ENCODE measurements at places on chromosomes 5 and 9.

DNA sequence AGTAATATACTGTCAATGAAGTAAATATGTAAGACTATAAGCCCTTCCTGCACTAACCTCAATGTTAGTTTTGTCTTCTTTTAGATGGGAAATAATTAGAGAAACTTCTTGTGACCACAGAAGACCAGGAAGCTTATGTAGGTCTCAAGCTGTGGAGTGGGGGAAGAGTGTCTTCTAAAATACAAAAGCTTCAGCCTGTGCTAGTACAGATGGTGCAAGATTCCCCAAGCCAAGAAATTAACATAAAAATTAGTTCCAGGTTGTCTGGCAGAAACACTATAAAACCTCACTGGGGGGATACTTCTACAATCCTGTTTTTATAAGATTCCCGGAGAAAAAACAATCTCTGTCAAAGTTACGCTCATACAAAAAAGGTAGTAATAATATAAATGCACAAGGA lies 103.6 kb downstream of the FNBP1 start:
- no peak for DNase-seq

GRCh38 chr9:116569111-116569510 lies 118.0 kb upstream of the TRIM32 start:
- no peak for DNase-seq

- DNase-seq, result no peak
These were observed 14.4 kb upstream of the MEIKIN start for GRCh38 chr5:131959906-131960305.

DNA sequence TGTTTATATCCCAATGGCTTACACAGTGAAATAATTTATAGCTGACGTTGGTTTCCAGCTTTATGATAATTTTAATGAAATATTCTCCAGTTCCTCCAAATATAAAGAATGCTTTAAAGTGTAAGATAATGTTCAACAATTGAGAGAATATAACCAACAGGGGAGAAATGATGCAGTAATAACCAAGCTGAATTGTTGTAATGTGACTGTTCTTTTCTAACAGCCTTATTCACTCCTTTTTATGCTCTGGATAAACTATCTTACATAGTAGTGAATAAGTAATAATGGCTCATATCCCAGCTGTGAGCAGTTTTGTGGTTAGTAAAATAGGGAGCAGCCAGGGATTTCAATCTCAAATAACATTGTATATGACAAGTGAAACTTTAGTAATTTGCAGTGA lies 2348.7 kb upstream of the ACO1 start:
- DNase-seq, result no peak

DNA sequence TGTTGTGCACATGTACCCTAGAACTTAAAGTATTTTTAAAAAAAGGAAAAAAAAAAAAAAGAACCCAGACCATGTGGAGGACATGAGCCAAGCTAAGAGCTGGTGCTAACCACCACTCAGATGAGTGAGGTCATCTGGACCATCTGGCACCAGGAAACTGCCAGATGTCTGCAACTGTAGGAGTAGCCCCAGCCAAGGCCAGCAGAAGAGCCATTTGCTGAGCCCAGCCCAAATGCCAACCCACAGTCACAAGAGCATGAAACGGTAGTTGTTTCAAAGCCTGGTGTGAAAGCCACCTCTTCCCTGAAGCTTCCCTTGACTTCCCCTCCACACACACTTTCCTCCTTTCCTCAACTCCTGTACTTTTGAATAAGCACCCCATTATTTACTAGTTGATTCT lies 69.2 kb upstream of the FCN1 start:
- DNase-seq, result no peak

- DNase-seq, result no peak
These were observed 41.3 kb upstream of the MAST4 start for GRCh38 chr5:66554884-66555283.

GRCh38 chr5:33167541-33167940 lies 273.2 kb upstream of the TARS1 start:
- peak; percentile 15 for DNase-seq

GRCh38 chr9:81690251-81690851 lies 1.0 kb upstream of the TLE1 start:
- no peak for DNase-seq

DNA sequence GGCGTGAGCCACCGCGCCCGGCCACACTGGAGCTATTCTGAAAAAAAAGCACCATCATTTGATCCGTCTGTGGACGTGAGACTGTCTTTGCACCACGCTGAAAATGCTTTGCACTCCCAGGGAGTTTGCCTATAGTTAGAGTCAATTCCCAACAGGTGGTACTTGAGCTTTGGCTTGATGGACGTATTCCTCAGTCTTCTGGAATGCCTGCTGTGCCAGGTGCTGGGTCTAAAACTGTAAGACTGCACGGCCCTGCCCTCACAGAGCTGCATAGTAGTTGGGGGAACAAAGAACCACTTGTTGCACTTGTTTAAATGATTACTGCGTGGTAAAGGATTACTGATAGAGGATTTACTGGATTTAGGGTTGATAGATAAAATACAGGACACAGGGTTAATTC lies 3.4 kb upstream of the CCNO start:
- DNase-seq, result no peak

DNA sequence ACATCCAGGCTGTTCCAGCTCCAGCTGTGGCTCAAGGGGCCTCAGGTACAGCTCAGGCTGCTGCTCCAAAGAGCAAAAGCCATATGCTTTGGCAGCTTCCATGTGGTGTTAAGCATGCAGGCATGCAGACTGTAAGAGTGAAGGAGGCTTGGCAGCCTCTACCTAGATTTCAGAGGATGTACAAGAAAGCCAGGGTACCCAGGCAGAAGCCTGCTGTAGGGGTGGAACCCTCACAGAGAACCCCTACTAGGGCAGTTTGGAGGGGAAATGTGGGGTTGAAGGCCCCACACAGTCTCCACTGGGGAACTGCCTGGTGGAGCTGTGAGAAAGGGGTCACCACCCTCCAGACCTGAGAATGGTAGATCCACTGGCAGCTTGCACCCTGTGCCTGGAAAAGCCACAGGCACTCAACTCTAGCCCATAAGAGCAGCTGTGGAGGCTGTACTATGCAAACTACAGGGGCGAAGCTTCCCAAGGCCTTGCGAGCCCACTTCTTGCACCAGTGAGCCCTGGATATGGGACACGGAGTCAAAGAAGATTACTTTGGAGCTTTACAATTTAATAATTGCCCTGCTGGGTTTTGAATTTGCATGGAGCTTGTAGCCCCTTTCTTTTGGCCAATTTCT lies 14.3 kb upstream of the SLC22A5 start:
- DNase-seq, result no peak

DNA sequence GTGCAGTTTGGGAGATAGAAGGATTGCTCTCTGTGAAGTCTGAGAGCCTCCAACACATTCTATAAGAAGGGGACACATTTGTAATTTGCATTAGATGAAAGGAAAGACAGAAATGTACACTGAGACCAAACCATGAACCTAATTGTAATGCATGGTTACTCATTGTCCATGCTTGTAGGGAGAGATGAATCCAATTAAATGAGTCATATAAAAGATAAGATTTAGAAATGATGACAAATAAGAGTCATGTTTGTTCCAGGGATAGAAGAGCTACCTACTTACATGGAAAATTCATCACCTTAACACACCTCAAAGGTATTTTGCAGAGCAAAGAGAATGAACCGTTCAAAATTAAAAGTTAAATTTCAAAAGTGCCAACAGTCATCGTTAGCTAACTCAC lies 85.1 kb downstream of the FBXL7 start:
- DNase-seq, result no peak

DNA sequence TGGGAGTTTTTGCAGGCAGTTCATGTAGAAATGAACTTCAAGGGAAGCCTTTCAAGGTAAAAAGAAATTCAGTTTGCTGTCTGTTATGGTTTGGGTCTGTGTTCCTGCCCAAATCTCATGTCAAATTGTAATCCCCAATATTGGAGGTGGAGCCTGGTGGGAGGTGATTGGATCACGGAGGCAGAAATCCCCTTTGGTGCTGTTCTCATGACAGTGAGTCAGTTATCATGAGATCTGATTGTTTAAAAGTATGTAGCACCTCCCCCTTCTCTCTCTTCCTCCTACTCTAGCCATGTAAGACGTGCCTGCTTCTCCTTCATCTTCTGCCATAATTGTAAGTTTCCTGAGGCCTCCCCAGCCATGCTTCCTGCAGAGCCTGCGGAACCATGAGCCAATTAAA lies 341.4 kb downstream of the ARHGEF28 start:
- DNase-seq, result no peak

DNA sequence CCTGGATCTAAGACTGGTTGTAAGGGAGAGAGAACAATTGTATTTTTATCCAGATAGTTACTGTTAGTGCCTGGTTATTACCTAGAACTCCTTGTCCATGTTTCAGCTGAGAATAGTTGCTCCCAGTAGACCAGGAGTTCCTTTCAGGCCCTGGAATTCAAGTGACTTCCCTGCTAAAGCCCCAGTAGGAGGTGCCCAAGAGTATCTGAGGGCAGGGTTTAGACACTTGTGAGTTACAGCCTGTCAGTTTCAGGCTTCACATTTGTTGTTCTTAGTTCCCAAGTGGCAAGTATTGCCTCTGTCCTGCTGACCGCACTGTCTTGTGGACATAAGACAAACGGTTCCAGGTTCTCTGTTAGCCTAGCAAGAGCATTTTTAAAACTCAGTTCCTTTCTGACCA lies 743.9 kb upstream of the SEMA6A start:
- DNase-seq, result no peak

DNA sequence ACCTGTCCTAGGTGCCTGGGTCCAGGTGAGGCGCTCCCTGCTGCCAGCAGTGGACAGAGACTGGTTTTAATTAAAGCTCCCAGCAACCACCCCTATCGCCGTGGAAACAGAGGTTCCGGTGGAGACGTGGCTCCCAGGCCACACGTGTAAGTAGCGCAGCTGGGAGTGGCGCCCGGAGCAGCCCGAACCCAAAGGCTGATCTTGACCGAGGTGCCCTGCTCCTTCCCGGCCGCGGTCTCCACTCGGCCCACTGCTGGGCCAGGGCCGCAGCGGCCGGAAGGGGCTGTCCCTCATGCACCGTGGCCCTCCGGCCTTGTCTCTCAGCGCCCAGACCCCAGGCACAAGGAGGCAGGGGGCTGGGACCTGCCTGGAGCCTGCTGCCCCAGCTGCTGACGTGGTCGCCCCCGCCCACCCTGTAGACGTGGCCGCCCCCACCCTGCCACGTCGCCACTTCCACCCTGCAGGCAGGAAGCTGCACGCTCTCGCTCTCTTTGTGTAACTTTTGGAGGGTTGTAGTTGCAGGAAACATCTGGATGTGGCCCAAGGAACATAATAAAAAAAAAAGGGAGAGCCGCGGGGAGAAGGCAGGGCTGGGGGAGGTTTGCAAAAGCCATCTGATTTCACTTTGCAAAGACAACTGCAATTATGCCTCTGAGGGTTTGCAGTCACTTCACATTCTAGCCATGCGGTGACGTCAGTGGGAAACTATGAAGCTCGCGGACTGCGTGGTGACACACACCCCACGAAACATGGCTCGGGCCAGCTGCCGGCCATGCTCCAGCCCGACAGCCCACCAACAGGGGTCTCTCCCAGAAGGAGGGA lies 129.9 kb downstream of the RXRA start:
- peak; percentile 98 for DNase-seq

DNA sequence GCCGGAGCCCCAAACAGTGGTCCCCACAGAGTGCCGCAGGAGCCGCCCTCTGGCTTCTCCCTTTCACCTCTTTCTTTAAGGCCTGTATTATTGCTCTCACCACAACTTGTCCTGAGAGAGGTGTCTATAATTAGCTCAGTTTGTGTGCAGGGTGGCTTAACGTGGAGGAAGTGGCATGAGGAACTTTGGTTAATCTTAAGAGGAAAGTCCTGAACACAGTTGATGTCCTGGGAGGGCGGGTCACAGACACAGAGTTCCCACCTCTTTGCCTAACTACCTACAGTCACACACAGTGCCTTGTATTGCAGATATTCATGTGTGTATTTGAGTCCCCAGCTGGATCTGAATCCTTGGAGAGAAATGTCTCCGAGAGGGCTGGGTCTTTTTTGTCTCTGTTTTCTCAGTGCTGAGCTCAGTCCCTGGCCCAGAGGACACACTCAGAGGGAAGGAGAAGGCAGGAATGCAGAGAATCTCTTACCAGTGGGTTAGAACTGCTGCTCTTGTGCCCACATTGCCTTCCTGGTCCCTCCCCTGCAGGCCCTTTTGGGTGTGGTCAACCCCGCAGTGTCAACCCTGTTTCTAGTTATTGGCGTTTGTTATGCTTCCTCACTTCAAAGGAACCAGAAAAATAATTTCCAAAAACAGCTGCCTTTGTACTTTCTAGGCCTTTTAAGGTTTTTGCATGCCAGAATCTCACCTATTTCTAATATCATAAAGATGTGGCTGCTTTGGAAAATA lies 392.5 kb downstream of the KDM4C start:
- DNase-seq, result no peak

DNA sequence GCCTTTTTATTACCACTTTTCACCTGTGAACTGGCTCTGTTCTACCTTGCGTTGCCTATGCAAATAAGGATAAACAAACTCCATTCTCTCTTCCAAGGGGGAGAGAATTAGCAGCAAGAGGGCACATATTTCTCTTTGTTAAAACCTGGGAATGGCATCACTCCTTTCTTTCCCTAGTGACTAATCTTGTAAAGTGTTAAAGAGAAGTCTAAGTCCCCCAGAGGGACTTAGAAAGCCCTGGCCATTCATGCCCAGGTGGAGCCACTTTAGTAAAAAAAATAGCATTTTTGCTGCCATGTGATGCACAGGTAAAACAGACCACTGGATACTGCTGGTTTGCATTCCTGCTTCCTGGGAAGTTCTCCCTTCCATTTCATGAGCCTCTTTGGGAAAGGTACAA lies 148.4 kb downstream of the MAN2A1 start:
- DNase-seq, result no peak

DNA sequence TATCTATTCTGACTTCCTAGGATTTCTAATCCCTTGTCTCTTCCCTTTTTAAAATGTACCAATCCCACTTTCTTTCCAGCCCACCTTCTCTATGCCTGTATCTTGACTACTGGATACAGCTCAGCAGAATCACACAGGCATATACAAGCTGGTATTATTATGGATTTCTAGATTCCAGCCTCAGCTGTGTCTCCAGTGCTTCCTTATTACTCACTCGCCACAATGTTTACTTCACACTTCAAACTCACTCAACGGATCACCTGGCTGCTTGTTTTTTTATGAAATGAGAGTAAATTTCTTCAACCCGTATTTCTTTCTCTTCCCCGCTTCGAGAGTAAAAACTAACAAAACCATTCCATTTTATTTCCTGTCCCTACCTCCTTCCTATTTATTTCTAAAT lies 38.8 kb downstream of the CWC27 start:
- no peak for DNase-seq

DNA sequence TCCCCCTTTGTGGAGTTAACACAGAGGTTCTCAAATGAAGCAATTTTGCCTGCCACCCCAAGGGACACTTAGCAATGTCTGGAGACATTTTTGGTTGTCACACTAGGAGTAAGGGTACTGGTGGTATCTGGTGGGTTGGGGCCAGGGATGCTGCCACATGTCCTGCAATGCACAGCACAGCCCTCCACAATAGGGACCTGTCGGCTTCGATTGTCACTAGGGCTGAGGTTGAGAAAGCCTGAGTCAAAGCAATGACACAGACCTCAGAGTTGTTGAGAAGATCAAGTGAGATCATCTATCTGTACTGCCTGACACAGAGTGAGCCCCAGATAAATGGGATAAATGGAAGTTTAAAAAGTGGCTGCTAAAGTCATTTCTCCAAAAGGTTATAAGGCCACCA lies 249.2 kb upstream of the KLF4 start:
- DNase-seq, result no peak

Measured in BJ (cell line).